ENCODE measurements at places on chromosomes 2 and 18.

GRCh38 chr2:42113452-42113851 lies 55.7 kb upstream of the EML4 start:
- no peak for DNase-seq

DNA sequence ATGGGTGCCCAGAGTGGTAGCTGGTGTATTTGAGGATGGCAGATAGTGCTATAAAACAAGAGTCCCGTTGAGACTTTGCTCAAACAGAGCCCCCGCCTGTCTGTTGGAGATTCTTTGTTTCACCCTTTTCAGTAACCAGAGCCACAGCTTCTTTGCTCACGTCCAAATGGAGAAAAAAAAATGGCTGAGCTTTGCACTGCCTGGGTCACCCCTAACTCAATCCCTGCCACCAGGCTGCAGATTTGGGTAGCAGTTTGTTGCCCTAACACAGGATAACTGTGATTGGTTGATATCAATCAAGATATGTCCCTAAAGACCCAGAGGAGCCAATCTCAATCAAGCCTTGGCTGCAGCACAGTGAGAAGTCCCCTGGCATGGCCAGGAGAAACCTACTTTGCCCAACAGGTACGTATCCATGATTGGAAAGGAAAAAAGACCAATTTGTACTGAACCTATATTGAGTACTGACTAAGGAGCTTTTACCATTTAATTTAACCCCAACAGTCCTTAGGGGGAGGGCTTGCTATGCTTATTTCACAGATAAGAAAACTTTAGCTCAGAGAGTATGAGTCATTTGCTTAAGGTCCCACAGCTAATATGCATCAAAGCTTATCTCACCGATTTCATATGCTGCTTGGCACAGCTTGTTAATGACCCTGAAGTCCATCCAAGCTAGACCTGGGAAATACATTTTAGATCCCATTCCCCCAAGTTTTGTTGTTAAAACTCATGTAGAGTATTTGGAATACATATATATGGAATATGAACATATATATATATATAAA lies 72.0 kb upstream of the SH3BP4 start:
- DNase-seq: no peak

DNA sequence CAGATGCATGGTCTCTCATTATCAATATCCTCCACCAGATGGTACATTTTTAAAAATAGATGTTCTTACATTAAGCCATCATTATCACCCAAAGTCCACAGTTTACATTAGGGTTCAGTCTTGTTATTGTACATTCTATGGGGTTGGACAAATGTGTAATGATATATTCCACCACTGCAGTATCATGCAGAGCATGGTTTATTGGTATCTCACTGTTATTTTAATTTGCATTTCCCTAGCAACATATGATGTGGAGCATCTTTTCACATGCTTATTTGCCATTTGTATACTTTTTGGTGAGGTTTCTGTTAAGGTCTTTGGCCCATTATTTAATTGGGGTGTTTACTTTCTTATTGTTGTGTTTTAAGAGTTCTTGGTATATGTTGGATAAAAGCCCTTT lies 95.7 kb downstream of the PTH2R start:
- DNase-seq: no peak

GRCh38 chr2:129806990-129807389 lies 172.5 kb upstream of the RAB6C start:
- no peak for DNase-seq

- no peak for DNase-seq
Observed at GRCh38 chr2:220880623-220881596, 691.2 kb downstream of the EPHA4 start.

DNA sequence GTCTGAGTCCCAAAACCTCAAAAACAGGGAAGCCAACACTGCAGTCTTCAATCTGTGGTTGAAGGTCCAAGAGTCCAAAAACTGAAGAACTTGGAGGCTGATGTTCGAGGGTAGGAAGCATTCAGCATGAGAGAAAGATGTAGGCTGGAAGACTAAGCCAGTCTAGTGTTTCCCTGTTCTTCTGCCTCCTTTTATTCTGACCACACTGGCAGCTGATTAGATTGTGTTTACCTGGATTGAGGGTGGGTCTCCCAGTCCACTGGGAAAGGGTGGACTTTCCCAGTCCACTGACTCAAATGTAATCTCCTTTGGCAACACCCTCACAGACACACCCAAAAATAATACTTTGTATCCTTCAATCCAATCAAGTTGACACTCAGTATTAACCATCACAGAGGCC lies 27.5 kb upstream of the IL1B start:
- no peak for DNase-seq

DNA sequence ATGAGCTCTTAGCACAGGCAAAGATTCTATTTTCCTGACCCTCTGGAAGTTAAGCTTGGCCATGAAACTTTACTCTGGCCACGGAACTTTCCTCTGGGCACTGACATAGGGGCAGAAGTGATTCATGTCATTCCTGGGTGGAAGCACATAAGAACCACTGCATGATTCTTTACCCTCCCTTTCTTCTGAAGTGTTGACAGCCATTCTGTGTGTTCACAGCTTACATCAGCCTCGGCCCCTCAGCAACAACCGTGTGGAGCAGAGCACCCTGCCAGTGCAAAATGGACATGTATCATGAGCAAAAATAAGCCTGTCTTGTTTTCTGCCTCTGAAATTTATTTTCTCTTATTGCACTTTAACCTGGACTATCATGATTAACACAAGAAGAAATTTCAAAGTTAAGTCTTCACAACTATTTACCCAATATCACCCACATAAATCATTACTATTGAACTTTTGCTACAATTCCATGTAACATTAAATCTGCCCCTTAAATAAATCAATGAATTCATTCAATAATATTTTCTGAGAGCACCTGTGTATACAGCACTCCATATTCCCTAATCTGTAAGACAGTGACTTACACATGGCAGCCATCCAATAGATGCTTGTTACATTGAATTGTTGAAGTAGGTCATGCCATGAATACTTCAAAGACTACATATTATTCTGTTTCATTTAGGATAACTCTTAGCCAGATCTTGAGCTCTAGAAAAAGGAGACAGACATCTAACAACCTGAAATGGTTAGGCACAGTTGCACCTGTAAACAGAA lies 531.9 kb downstream of the IRS1 start:
- DNase-seq: no peak
